Stimulated activated CD8-positive, alpha-beta memory T cell treated with anti-CD3 and anti-CD28 coated beads, Interleukin-7, amount 100 ng/mL, for 48 hours (primary cell): ENCODE measurements at places on chromosomes 11 and 22.

GRCh38 chr11:43712676-43713075 lies 32.1 kb downstream of the HSD17B12 start:
- DNase-seq: no peak

DNA sequence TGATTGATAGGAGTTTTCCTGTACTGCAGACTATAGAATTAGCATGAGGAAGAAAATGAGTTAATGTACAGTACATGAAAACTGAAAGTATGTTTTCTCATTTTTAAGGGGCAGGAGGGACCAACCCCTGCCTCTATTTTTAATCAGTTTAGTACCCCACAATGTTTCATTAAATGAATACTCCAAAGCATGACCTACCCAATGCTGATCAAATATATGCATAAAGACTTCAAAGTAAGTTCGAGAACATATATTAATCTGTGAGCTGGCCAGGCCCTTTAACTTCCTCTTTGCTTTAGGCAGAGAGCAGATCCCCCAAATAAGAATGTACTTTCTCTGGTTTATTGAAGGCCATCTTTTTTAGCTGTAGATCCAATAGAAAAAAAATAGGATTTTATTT lies 161.0 kb downstream of the FCHSD2 start:
- no peak for DNase-seq

- DNase-seq: no peak
Measured at GRCh38 chr22:30546616-30547015, at the start of gene SEC14L6. Gene SEC14L6, minus strand, starts transcription at chr22:30546741. Its CDS starts 59 bp downstream, at chr22:30546682.

DNA sequence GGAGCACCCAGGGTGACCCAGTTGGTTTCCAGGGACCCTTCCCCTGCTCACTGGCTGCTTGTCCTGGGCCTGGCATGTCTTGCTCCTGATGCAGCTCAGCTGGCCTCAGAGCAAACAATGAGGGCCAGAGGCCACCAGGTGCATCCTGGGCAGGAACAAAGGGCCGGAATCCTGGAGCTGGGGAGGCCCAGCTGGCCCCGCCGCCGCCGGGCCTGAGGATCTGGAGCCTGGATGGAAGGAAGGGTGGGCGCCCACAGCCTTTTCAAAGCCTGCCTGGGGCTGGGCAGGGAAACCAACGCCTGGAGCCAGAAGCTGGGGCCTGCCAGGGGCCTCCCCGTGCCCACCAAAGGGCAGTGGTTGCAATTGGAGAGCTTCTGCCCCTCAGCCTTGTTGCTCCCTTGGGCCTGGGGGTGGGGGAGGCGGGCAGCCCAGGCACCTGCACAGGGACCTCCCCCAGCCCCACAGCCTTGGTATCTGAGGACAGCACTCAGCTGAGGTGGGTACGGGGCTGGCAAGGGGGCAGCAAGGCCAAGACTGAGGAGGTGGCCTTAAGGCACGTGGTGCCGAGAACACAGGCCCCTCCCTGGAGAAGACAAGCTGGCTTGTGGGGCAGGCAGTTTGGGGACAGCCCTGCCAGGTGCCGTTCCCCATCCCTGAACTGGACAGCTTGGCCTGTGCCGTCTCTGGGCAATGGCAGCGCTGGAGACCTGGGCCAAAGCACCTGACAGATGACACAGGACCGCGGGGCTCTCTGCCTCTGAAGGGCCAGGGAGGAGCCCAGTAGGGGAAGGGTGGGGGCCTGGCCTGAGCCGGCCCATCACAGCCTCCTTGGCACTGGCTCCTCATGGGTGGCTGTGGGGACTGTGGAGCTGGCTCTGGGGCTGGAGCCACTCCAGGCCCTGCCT lies 7.1 kb upstream of the ADORA2A start:
- no peak for DNase-seq

GRCh38 chr22:46262449-46263215 lies 511 bp downstream of the PKDREJ start:
- DNase-seq: no peak

DNA sequence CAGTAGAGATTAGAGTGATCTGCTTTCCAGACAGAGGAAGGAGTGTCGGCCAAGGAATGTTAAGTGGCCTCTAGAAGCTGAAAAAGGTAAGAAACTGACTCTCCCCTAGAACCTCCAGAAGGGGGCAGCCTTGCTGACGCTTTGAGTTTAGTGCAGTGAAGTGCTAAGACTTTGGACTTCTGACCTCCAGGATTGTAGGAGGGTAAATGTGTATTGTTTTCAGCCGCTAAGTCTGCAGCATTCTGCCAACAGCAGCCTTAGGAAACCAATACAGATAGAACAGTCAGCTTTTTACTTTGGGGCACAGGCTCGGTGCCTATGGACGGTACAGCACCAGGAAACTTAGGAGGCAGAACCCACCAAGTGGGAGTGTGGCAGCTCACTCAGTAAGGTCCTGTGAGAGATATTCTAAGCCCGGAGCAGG lies 3.6 kb upstream of the TBC1D22A start:
- DNase-seq: no peak

GRCh38 chr11:109973486-109973885 lies 119.7 kb upstream of the ZC3H12C start:
- no peak for DNase-seq

- DNase-seq: no peak
Measured at GRCh38 chr11:83174008-83174407, 17.1 kb downstream of the PCF11 start.

GRCh38 chr11:8638300-8638699 lies 44.2 kb downstream of the TRIM66 start:
- DNase-seq: no peak

DNA sequence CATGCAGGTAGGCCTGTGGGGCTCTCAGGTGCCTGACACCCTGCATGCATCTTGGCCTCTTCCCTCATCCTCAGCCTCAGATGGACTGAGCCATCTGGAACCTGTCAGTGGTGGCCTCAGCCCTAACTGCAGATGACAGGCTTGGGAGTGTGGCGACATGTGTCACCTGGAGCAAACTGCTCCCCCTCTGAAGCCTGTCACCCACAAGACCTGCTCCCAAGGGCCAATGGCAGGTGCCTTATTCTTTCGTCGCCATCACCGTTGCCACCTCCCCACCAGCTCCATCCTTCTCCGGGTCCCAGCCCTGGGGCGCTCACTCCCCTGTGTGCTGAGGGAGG lies 3.6 kb upstream of the SEPTIN5 start:
- DNase-seq: no peak

- no peak for DNase-seq
Measured at GRCh38 chr11:115887316-115887715, 383.1 kb upstream of the CADM1 start.
